ENCODE measurements at places on chromosomes 4 and X. TPM values are rescaled to one million over a fixed set of nuclear protein-coding genes. Genes with fewer than 3 reads are reported as not detected.
A peak's percentile ranks its signal among the peaks of the same experiment; 100 is the strongest.

Gene RAB40AL
- not detected for polyA plus RNA-seq

Gene MID1
- polyA plus RNA-seq = 0.06 TPM

Gene PLAC8
- polyA plus RNA-seq = 1,028 TPM

Gene CXCL6
- polyA plus RNA-seq = not detected

Gene FAM9A
- polyA plus RNA-seq = not detected

Gene PDE6B
- 30.5 TPM for polyA plus RNA-seq

DNA sequence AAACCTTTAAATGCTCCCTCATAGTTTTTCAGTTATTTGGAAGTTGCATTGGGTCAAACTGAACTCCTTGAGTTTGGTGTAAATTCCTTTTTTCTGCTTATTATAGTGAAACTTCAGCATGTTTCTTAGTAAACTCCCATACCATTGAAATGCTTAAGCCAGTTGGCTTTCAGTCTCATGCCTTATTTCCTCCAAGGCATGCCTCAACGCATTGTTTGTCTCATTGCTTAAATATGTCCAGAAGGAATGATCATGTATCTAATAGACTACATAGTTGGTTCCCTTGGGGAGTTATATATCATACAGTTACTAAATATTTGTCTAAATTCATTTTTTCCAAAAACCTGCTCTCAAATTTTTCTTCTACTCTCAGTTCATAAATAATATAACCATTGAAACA lies 114.0 kb downstream of the STOX2 start:
- DNase-seq = no peak

GRCh38 chrX:110322603-110323002 lies 4.7 kb upstream of the AMMECR1 start:
- DNase-seq = no peak

GRCh38 chrX:42399632-42400024 lies 378.3 kb downstream of the PPP1R2C start:
- no peak for DNase-seq

GRCh38 chr4:76504613-76505465 lies 69.8 kb downstream of the SHROOM3 start:
- DNase-seq = peak; percentile 31

DNA sequence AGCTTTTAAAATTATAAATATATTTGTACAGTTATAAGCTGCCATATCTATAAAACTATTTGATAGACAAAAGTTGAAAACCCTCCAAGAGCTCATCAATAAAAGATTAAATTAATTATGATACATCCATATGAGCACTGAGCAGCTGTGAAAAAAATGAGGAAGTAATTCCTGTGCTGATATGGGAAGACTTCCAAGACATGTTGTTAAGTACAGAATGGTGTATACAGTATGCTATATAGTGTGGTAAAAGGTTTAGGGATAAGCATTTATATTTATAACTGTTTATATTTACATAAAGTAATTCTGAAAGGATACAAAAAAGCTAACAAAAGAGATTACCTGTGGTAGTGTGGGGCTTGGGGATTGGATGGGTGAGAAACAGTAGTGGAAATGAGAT lies 92.8 kb upstream of the BMP2K start:
- DNase-seq = no peak

GRCh38 chr4:46196086-46196485 lies 72.2 kb upstream of the GABRG1 start:
- no peak for DNase-seq

GRCh38 chr4:56128213-56128612 lies 179.5 kb downstream of the CEP135 start:
- no peak for DNase-seq

DNA sequence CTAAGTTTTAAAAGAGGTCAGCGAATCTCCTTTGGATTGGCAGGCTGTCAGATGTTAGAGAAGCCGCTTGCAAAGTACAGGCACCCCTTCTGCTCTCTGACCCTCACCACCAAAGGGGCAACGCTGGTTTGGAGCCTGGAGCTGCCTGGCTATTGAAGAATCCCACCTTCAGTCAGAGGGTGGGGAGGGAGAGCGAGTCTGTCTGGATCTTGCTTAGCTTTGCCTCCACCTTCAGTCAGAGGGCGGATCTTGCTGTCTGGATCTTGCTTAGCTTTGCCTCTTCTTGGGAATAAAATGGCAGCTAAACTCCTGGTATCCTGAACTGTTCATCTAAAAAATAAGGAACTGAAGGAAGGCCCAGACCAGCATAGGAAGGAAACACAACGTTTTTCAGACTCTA lies 7.3 kb downstream of the CCDC110 start:
- no peak for DNase-seq

- no peak for DNase-seq
Observed at GRCh38 chr4:141541851-141542250, 94.5 kb upstream of the IL15 start.

- peak; percentile 70 for DNase-seq
Observed at GRCh38 chr4:152663203-152664066, 16.4 kb downstream of the TMEM154 start.

DNA sequence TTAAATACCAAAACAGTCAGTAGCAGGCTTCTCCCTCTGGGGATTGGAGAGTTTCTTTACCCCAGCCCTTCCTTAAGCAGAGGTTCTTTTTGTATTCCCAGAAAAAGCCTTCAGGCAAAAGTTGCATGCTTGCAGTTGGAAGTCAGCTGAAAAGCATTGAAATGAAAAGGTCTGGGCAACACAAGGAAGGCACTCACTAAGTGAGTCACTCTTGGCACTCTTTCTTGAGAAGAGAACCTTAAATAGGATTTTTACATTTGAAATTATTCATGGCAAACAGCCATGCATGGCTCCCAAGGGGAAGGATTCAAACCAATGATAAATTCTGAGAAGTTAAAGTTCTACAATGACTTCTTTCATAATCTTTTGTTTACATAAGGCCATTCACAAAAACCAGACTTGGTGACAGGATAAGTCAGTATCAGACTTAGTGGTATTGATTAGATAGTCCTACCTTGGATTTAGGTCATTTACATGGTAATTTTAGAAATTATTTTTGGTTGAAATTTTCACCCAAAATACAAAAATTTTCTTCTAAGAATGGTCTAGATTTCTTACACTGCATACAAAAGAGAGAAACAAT lies 2068.9 kb downstream of the PCDH7 start:
- DNase-seq = no peak

- no peak for DNase-seq
Observed at GRCh38 chrX:133054761-133055405, 42.0 kb downstream of the USP26 start.

- DNase-seq = no peak
Observed at GRCh38 chrX:94524867-94525266, 850.9 kb downstream of the FAM133A start.

DNA sequence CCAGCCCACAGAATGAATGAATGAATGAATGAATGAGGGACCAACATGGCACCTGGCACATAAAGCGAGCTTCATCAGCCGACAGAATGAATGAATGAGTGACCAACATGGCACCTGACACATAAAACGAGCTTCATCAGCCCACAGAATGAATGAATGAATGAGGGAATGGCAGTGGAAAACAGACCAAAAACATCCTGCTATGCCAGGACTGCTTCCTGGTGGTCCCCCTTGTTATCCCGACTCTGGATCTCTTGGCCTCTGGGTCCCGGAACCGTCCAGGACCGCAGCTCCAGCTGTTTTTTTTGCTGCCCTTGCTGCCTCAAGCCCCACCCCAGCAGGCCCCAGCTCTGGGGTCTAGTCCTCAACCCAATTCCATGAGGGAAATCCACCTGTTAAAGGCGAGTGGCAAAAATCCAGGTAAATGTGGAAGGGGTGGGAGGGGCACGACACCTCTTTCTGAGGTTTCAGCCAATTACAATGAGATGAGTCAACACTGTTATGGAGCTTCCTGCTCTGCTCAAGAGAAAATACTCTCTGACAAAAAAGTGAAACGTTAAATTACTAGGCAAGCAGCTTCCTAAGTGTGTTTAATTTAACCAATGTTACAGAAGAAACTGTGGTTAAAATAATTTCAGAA lies 72.0 kb upstream of the MTNR1A start:
- DNase-seq = no peak

DNA sequence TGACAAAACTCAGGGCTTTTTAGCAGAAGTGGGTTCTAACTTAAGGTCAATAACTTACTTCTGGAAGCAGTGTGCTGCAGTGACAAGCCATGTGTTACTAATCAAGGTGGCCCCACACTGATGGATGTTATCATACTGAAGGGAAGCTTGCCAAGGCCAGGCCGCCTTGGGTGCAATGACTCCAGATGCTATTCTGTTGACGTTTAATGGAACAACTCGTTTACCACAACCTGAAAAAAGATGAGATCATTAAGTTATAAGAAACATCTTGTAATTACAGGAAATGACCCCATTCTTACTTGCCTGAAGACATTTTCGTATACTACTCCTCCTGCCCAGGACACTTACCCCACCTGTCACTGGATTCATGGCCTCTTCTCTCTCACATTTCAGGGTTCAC lies 38.9 kb upstream of the TMPRSS11D start:
- no peak for DNase-seq

GRCh38 chr4:41232406-41232805 lies 18.1 kb upstream of the APBB2 start:
- DNase-seq = no peak

DNA sequence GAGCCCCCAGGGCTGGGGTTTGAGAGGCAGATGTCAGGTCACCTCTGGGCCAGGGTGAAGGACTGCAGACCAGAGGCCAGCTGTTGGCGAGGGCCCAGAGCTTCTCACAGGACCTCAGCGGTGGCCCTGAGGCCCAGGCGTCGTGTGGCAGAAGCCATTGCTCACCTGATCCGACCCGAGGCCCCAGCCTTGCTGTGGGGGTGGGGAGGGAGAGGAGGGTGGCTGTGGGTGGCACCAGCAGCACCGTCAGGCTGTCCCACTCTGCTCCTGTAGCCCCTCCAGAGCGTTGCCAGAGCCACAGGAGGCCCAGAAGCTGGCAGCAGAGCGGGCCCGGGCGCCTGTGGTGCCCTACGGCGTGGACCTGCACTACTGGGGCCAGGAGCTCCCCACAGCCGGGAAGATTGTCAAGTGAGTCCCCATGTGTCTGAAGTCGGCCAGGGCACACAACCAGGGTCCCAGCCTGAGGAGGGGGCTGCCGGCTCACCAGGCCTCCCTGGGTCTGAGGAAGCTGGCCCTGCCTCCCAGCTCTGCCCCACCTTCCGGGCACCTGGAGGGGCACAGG lies 28.8 kb downstream of the UVSSA start:
- DNase-seq = no peak

DNA sequence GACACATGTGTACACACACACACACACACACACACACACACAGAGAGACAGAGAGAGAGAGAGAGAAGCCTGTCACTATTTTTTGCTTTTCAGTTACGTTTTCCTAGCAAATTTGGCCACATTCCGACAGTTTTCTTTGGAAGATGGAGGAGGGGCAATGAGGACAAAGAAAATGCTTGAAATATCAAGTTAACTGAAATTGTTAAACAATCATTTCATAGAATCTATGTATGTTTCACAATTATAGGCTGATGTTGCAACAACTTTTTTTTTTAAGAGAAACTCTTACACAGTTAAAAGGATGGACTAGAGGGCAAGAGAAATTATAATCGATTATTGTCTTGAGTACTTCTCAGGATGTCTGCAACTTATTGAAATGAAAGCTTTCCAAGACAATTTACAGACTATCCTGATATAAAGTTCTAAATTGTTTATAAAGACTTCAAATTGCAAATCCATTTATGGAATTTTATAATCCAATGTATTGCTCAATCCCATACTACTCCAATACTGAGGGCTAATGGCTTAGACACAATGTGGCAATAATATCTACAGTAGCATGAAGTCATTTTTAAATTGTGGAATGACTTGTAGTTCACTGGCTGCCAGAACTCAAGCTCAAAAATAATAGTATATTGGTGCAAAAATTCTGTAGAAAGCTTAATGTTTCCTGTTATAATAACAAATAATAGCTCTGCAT lies 647.0 kb upstream of the PCDH7 start:
- no peak for DNase-seq

DNA sequence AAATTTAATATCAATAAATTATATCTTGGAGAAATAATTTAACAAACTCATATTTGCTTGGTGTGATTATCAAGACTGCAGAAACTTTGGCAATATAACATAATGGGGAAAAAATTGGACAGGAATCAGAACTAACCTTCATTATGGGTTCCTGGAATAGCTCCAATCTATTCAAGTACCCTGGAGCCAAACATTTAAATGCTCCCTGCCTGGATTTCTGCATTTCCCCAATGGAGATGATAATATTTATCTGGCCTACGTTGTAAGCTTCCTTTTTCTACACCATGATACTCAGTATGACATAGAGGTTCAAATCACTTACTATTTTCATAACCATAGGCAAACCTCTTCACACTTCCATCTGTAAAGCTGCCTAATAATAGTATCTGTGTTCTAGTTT lies 326.8 kb downstream of the TRIML1 start:
- DNase-seq = no peak

GRCh38 chr4:2619459-2619858 lies 83.0 kb downstream of the FAM193A start:
- no peak for DNase-seq

- no peak for DNase-seq
Observed at GRCh38 chr4:15239866-15240265, 188.0 kb upstream of the C1QTNF7 start.

DNA sequence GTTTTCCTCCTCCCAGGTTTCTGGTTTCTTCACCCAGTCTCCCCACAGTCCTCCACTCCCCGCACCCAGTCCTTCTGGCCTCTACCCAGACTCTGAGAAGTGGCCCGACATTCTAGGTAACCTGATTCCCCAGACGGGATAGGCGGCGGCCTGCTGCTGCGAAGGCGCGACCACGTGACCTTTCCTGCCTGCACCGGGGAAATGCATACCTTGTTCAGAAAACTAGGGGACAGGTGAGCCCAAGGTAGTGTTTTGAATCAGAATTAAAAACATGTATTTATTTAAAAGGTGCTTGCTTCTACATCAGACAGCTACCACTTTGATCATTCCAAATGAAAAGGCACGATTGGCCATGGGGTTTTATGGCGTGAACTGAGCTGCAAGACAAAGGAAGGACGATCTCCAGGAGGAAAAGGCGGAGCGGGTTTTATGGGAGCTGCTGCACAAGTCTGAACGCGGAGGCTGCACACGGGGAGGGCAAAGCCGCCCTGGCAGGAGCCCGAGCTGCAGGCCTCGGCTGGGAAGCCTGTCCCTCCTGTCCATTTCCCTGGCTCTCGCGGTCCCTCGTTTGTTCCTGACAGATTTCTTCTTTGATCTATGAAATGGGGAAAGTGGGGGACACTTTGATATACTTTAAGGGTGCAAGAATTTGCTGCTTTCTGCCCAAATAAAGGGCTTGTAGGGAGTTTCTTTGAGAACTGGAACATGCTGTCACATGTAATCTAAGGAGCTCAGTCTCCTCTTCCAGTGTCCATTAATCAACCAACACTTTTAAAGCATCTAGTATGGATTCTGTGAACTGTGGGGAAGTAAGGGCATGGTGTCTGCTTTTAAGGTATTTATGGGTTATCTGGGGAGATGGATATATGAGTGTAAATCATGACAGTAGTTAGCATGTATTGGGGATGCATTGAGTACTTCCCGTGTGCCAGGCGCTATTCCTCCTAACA lies 150.9 kb downstream of the SPRY1 start:
- DNase-seq = no peak

DNA sequence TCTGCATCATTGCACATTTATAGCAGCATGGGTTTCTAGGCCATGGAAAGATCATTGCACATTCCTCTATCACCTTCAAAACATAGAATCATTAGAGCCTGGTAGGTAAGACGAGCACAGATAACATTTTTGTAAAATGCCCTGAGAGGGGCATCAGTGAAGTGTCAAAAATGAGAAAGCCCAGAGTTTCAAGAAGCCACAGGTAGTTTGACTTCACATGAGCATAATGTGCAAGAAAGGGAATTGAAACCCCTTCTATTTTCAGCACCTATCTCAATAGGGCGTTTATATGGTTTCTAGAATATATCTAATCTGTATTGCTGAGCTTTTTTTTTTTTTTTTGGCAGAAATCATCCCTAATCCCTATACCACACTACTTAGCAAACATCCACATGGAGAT lies 2441.7 kb downstream of the ARAP2 start:
- no peak for DNase-seq
